Naive thymus-derived CD4-positive, alpha-beta T cell (primary cell): ENCODE measurements at places on chromosomes 5 and 9. TPM values are rescaled to one million over a fixed set of nuclear protein-coding genes. Genes with fewer than 3 reads are reported as not detected.

The IFNK gene
- polyA plus RNA-seq: not detected

The DOCK2 gene
- polyA plus RNA-seq: 109 TPM

The KIAA0825 gene
- 0.68 TPM for polyA plus RNA-seq

The SLC34A3 gene
- not detected for polyA plus RNA-seq

The PCDHA6 gene
- polyA plus RNA-seq: not detected

The CDH9 gene
- polyA plus RNA-seq: not detected

The TERT gene
- not detected for polyA plus RNA-seq

The PGGT1B gene
- polyA plus RNA-seq: 15.7 TPM

The MARCHF3 gene
- 10.8 TPM for polyA plus RNA-seq

The MYO10 gene
- polyA plus RNA-seq: not detected

The CA9 gene
- polyA plus RNA-seq: not detected

The ABLIM3 gene
- not detected for polyA plus RNA-seq

GRCh38 chr5:156188016-156188415, 138.9 kb upstream of the SGCD start:
- no peak for DNase-seq

DNA sequence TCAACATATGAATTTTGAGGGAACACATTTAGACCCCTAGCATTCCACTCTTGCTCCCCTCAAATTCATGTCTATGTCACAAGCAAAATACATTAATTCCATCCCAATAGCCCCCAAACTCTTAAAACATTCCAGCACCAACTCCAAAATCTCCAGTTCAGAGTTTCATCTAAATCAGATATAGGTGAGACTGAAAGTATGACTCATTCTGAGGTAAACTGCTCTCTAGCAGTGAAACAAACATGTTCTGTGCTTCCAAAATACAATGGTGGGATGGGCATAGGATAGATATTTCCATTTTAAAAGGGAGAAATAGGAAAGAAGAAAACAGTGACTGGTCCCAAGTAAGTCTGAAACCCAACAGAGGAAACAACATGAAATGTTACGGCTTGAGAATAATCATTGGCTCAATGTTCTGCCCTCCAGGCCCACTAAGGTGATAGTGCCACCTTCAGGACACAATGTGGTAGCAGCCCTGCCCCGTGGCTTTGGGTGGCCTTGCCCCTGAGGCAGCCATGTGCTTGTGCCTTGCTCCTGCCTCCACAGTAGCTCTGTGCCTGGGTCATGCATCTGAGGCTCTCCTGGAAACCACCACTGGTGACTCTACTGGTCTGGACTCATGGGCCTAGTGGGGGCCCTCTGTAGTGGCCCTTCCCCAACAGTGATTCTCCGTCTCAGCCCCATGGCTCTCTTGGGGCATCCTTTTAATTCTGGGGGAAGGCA, 36.4 kb upstream of the IPPK start:
- DNase-seq: peak; percentile 8

- no peak for DNase-seq
Measured at GRCh38 chr5:174314261-174314660, 268.8 kb downstream of the NSG2 start.

DNA sequence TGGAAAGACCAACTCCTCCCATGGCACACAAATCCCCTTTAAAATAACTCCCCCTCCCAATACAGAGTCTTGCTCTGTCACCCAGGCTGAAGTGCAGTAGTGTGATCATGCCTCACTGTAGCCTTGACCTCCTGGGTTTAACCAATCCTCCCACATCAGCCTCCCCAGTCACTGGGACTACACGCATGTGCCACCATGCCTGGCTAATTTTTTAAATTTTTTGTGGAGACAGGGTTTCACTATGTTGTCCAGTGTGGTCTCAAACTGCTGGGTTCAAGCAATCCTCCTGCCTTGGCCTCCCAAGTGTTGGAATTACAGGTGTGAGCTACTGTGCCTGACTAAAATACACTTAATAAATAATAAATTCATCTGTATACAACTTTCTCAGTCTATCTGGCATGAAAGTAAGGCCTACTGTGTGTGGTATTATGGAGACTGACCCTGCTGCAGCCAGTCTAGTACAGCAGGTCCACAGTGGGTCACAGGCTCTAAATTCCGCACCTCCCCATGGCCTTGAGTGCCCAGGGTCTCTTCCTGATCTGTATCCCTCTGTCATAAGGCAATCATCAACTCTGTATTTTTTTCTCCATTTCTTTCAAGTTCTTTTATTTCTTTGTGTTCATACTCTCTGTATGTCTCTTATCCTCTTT, 169.4 kb downstream of the MAPKAP1 start:
- DNase-seq: no peak

- DNase-seq: no peak
Measured at GRCh38 chr5:169192536-169192935, 108.4 kb downstream of the SLIT3 start.

- no peak for DNase-seq
Measured at GRCh38 chr5:101338226-101338625, 435.1 kb upstream of the ST8SIA4 start.

GRCh38 chr9:108331596-108331995, 524.2 kb downstream of the ACTL7B start:
- no peak for DNase-seq

GRCh38 chr9:24932785-24933184, 387.1 kb upstream of the IZUMO3 start:
- DNase-seq: no peak

GRCh38 chr5:143400541-143401226, 2.8 kb downstream of the NR3C1 start:
- DNase-seq: no peak

- DNase-seq: no peak
Measured at GRCh38 chr9:26459959-26460358, 432.6 kb downstream of the CAAP1 start.

GRCh38 chr5:98308960-98309359, 464.5 kb upstream of the RGMB start:
- DNase-seq: no peak

DNA sequence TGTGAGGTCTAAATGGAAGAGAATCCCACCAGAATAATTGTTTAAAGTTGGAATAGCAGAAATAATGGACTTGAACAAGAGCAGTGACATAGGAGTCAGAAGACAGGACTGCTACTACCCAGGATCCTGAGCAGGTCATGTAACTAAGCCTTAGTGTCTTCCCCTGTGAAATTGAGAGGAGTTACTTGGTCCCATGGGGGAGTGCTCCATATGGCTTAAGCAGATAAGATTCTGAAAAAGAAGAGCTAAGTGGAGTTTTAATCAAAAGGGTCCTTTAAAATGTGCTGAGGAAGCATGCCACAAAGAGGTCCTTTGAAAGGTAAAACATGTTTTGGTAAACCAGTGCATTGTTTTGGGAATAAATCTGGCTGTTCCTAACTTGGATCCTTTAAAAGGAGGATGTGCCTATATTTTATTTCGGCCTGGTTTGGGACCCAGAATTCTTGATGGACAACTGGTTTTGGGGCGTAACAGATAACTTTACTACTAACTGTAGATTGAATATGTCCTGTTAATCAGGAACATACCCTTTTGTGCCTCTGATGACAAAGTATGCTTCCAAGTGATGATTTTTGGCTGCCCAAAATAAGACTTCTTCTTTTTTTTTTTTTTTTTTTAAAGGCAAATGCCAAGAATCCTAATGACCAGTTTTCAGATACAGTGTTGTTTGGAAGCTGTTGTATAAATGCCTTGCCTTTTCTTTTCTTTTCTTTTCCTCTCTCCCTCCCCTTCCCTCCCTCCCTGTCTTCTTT, 5.7 kb downstream of the RCL1 start:
- DNase-seq: no peak

- DNase-seq: no peak
Measured at GRCh38 chr9:113701774-113702755, 174.0 kb upstream of the ZNF618 start.

GRCh38 chr5:111996574-111996973, 239.6 kb upstream of the NREP start:
- no peak for DNase-seq

DNA sequence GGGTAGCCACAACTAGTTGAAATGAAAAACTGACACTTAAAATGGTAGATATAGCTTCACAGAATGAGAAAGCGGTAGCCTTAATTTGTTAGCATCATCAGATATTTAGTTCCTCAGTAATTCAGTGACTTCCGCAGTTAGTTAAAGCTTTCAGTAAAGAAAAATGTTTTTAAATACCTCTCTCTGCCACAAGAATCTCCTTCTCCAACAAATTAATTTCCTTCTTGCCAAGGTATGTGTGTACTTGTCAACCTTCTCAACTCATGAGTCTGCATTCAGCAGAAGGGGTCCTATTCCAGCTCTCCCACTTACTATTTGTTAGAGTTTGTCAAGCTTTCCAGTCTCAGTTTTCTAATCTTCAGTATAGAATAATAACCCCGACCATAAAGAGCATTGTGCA, 26.3 kb upstream of the ERAP1 start:
- no peak for DNase-seq

DNA sequence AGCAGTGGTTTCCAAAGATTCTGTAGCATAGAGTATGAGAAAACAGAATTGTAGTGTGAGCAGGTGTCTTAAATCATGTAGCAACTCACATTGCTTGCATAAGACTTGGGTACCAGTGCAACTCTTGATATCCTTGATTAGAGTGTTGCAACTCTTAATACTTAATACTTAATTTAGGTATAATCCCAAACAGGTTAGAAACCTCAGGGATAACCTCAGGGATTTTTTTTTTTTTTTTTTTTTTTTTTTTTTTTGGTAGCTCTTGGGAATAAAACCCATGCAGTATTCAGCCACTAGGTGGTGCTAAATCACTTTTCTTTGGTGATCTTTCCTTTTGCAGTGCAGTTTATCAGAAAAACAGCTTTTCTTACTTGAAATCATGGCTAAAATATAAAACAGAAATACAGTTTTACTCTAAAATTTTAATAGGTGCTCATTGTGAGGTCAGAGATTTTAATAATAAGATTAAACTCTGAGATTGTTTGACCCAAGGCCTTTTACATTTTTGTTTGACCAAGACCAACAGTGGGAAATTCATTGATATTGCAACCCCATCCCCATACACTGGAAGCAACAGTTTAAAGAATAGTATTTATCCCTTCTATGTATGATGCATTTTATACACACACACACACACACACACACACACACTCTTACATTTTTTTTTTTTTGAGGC, 55.3 kb downstream of the ERAP1 start:
- no peak for DNase-seq

GRCh38 chr9:135045928-135046738, 41.3 kb upstream of the OLFM1 start:
- no peak for DNase-seq

DNA sequence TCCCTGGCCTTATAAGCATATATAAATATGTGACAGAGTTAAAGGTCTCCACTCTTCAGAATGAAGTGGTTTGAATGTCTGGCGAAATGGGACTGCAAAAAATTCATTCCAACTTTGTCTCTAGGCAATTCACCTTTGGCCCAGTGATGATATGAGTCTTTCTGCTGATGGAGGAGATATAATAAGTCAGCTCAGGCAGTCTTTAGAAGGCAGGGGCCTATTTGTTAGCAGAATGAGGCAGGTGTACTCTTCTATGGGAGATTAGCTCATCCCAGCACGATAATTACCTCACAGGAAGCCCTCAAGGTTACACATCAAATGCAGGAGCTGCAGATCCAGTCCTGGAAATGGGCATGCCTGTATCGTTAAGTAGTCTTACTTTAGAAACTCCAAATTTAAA, 300.5 kb downstream of the NR2F1-AS1 start:
- no peak for DNase-seq

- DNase-seq: no peak
Measured at GRCh38 chr5:92119110-92119509, 736.0 kb upstream of the ARRDC3 start.

DNA sequence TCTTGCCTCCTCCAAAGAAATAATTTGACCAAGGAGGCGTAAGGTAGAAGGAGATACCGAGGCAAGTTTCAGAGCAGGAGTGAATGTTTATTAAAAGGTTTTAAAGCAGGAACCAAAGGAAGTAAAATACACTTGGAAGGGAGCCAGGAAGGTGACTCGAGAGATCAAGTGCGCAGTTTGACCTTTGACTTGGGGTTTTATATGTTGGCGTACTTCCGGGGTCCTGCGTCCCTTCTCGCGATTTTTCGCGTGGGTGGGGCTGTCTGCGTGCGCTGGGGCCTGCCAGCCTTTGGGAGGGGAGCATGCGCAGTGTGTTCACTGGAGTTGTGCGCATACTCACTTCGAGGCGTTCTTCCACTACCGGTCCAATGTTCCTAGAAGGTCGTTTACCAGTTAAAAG, 166.0 kb upstream of the IRX2 start:
- DNase-seq: no peak

GRCh38 chr5:112417931-112418658, 982 bp downstream of the EPB41L4A start:
- DNase-seq: no peak

- no peak for DNase-seq
Measured at GRCh38 chr9:69976152-69976551, 67.5 kb upstream of the MAMDC2 start.

- DNase-seq: no peak
Measured at GRCh38 chr9:103319979-103320378, 324.8 kb downstream of the CYLC2 start.

DNA sequence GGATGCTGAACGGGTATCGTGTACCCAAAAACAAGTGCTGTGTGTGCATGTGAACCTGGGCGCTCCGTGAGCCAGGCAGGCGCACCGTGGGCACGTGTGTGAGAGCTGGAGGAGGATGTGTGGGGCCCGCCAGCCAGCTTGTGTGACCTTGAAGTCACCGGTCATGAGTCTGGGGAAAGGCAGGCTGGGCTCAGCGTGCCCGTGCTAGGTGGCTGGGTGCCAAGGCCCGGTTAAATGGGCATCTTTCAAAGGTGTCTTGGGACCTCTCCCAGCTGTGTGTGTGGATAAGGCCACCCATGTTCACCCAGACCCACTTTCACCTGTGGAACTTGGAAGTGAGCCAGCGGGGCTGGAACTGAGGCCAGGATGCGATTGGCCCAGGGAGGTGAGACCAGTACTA, 3.4 kb downstream of the KCNT1 start:
- DNase-seq: no peak

DNA sequence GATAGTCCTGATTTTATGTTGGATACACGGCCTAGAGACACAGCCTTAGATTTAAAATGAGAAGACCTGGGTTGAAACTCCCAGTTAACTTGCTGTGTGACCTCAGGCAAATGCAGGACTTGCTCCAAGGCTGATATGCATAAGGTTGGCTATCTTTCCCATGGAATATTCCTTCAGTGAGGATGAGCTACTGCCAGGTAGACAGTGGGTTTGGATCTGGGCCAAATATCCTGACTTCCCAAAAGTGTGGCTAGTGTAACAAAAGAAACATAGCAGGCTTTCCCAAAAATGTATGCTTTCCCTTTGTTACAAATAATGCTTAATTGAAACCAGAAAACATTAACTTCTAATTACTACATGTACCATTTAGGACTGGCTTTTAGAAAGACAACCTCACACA, 697 bp upstream of the XPA start:
- no peak for DNase-seq

DNA sequence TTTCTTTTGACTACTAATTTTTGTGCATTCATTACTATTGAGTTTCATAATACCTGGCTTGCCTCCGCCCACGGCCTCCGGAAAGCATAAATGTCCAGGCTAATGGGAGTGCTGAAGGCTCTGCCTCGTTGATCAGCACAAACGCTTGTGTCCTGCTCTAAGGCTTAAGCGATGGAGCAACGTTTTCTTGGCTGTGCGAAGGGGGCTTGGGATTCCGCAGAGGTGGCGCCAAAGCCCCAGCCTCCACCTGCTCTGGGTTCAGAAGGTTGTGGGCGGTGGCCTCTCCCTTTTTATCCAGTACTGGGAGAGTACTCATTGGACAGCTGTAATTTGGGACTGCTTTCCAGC, 19.7 kb downstream of the ANXA2R start:
- DNase-seq: no peak

GRCh38 chr5:110909950-110910349, 161.6 kb upstream of the TSLP start:
- no peak for DNase-seq
